ENCODE measurements at places on chromosomes 6 and 20.

- DNase-seq = no peak
Measured at GRCh38 chr6:162014069-162014811, 713.3 kb downstream of the PRKN start.

GRCh38 chr6:19312241-19312978, 524.8 kb upstream of the ID4 start:
- no peak for DNase-seq

- DNase-seq = no peak
Measured at GRCh38 chr6:149249370-149250357, 67.8 kb upstream of the TAB2 start.

- no peak for DNase-seq
Measured at GRCh38 chr6:1639430-1639829, 29.7 kb downstream of the FOXC1 start.

GRCh38 chr6:18183766-18184165, 28.5 kb downstream of the KDM1B start:
- no peak for DNase-seq

- DNase-seq = peak; percentile 73
Measured at GRCh38 chr20:1945134-1945618, 48.7 kb downstream of the PDYN start.

Data from globus pallidus (tissue), 1 donor.